Frontal cortex (tissue), 4 donors: ENCODE measurements at places on chromosomes 16 and 17. TPM values are rescaled to one million over a fixed set of nuclear protein-coding genes. Genes with fewer than 3 reads are reported as not detected.

Gene CHST4
- total RNA-seq, result not detected

GRCh38 chr16:79151-80054, 1.4 kb downstream of the MPG start:
- DNase-seq, result no peak

GRCh38 chr16:9736547-9736946, 445.7 kb downstream of the GRIN2A start:
- no peak for DNase-seq

GRCh38 chr16:85524630-85525419, 88.3 kb upstream of the GSE1 start:
- no peak for DNase-seq

DNA sequence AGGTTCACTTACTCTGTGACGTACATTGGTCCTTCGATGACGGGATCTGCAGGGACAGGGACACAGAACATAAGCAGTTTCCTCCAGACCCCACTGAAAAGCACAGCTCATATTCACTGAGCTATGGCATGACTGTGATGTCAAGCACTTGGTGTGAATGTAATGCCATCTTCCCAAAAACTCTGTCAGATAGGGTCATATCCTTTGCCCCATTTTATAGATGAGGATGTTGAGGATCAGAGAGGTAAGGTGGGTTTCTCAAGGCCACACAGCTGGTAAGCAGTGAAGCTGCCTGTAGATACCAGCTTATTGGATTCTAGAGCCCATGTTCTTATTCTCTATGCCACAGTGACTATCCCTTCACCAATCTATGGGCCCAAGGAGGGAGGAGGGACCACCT, 2.5 kb downstream of the ERN2 start:
- no peak for DNase-seq

- no peak for DNase-seq
Observed at GRCh38 chr17:15981208-15981607, 18.3 kb downstream of the ZSWIM7 start.

DNA sequence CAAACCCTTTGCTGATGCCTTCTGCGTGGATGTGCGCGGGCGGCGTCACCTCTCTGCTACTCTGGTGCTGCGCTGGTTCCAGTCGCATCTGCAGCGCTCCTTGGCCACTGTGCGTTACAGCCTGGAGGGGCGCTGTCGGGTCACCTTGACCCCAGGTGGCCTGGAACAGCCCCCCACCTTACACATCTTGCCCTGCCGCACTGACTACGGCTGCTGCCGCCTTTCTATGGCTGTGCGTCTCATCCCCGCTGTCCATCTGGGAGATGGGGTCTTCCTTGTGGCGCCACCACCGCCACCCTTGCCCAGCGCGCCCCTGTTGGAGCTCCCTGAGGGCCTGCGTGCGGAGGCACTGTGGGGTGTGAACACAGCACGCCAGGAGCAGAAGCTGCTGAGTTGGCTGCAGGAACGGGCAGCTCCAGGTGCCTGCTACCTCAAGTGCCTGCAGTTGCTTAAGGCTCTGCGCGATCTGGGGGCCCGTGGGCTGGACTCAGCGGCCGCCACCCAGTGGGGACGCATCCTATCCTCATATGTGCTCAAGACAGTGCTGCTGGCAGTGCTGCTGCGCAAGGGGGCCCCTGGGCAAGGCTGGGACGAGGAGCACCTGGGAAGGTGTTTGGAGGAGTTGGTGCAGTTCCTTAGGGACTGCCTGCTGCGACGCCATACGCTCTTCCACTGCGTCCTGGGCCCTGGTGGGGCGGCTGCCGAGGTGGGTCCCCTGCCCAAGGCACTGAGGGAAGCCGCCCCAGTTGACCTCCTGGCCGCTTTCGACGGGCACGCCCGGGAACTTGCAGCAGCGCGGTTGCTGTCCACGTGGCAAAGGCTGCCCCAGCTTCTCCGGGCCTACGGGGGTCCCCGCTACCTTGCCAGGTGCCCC, 1.6 kb downstream of the ITPRIPL2 start:
- no peak for DNase-seq

GRCh38 chr17:55121268-55121667, 143.5 kb upstream of the HLF start:
- no peak for DNase-seq

Gene ZNF646
- total RNA-seq, result 14.7 TPM

Gene BPTF
- 128 TPM for total RNA-seq

DNA sequence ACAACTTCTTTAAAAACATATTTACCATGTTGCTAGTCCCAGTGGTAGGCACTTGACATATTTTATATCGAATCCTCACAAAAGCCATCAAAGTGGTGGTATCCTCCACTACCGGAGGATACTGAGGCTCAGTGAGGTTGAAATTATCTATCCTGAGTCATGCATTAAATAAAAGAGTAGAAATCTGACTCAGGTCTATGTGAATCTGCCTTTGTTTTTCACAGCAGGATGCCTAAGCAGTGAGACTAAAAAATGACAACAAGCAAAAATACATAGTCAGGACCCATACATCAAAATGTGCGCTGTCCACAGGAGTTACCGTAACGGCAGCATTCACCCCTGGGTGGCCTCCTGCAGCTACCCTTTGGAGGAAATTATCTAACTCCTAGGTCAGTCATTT, 17.7 kb downstream of the BRD7 start:
- no peak for DNase-seq

Gene CD300H
- not detected for total RNA-seq

Gene TERB1
- total RNA-seq, result 0.41 TPM

DNA sequence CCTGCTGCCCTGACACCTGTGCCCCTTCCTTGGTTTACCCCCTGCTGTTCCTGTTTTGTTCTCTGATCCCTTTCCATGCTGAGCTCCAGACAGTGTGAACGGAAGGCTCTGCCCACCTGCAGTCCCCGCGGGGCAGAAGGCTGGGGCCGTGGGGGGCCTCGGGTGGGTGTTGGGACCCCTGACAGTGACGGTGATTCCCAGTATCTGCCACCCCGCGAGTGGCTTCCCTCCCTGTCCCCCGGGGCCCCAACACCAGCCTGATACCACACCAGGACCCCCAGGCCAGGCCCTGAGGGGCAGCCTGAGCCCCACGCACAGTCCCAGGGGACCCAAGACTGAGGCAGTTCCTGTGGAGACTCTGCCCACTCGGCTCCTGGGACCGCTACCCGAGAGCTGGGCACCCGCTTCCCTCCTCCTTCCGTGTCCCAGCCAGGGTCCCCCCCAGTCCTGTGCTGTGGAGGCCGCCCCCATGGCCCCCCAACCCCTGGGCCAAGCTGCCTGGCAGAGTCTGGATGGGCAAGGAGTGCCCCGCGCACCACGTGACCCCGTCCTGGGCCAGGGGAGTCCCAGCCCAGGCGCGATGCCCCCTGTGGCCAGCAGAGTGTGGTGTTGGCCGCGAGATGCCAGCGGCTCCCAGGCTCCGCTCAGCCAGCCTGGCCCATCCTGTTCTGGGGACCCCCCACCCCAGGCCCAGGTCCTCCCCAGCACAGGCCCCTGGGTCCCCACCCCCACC, 10.0 kb upstream of the C1QTNF8 start:
- DNase-seq, result peak; percentile 92

DNA sequence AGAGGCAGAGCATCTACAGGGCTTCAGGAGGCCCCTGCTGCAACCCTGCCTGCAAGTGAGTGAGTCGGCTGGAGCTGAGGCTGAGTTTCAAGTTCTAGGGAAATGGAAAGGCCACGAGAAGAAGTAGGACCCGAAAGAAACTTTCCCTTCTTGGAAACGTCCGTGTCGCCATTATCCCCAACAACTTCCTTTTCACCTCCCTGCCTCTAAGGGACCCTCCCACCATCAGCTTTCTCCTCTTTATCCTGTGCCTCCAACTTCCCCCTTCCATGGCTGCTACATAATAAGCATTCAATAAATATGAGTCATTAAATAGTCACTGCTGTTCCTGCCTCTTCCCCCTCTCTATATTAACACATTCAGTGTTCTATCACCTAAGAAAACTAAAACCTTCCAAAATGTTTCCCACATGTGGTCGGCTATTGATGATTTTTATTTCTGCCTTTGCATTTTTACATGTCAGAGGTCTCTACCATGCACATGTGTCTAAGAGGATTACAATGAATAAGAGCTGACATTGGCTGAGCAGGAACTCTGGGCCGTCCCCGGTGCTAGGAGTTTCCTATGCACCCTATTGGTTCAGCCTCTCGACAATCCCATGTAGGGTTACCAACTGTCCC, 115.9 kb upstream of the TNRC6C start:
- no peak for DNase-seq

- DNase-seq, result no peak
Observed at GRCh38 chr17:57257195-57257894, 1.0 kb downstream of the MSI2 start.

Gene DDX28
- total RNA-seq, result 13.5 TPM

Gene ZPBP2
- total RNA-seq, result not detected

GRCh38 chr17:70187383-70187782, 18.1 kb downstream of the KCNJ2 start:
- no peak for DNase-seq

Gene PRSS8
- not detected for total RNA-seq

- no peak for DNase-seq
Observed at GRCh38 chr17:82164853-82165252, 47.8 kb downstream of the CCDC57 start.

Gene ASB16
- total RNA-seq, result not detected

DNA sequence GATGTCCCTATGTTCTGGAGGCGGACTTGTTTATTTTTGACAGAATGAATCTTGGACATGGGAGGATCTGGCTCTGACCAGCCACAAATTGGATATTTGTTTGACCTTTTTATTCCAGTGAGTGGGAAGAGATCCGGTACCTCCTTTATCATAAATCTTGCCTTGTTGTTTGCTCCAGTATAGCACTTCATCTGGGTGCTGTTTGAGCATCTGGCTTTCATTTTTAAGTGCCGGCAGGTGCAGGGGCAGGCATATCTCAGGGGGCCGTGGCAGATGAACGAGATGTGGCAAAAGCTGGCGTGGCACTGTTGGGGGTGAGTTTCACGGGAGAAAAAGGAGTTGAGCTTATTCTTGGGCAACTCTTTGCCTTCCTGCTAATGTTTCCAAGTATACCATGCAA, 37.8 kb downstream of the MSI2 start:
- DNase-seq, result no peak

GRCh38 chr16:85681255-85681654, 7.5 kb downstream of the GINS2 start:
- no peak for DNase-seq

GRCh38 chr17:55420776-55421178, 858 bp downstream of the MMD start:
- peak; percentile 27 for DNase-seq

Gene TMED6
- total RNA-seq, result not detected

DNA sequence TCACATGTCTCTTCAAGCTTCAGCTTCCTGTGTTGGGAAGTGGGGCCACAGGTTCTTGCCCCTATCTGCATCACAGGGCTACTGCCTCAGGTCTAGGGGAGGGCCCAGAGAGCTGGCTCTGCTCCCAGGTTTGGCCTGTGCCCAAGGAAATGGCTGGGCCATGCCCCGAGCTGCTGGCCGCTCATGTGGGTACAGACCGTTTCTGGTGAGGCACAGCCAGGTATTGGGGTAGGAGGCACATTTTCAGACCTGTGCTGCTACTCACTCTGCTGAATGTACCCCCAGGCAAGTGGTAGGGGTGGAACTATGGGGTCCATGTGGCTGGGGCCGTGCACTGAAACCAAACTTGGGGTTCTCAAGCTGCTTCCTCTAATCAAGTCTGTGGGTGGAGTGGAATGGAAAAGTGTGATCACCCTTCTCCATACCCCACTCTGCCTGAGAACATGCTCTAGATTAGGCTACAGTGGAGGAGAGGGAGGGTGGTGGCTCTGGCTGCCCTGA, 4.6 kb downstream of the GAS2L2 start:
- DNase-seq, result no peak

Gene PDE6G
- not detected for total RNA-seq

GRCh38 chr17:82402865-82403264, 15.3 kb upstream of the HEXD start:
- no peak for DNase-seq

DNA sequence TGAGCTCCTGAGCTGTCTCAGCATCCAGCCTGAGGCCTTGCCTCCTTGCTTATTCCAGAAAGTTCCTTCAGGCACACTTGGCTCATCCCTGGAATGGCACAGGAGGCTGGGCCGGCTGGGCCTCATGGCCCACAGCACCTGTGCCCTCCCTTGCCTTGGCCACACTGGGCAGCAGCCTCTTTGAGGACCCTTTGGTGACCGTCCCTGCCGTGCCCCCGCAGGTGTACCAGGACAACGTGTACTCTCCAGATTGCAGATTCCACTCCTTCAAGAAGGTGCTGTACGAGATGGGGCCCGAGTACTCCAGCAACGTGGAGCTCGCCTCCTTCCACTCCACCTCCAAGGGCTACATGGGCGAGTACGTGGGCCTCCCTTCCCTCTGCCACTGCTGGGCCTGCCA, 34.2 kb downstream of the GPT2 start:
- DNase-seq, result no peak
